ENCODE measurements at places on chromosomes 7 and 10.

GRCh38 chr10:33719005-33719703, 384.7 kb upstream of the NRP1 start:
- no peak for DNase-seq

GRCh38 chr7:16447876-16448275, 17.7 kb downstream of the SOSTDC1 start:
- no peak for DNase-seq

DNA sequence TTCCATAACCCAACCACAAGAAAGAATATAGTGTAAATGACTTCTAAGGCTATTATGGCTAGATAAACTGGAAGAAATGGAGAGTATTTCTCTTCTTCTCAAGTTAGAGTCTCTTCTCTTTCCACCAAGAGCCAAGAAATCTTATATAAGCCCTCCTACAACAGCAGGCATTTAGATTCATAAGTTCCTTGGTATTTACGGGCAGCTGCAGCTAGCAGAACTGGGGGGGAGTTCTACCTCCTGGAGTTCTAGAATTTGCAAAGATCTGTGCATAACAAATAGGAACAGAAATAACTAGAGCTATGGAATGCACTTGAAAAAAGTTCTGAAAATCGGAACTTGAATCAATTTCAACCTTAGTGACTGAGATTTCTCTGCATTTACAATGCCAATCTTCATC, 715.2 kb upstream of the GRM3 start:
- DNase-seq, result no peak

DNA sequence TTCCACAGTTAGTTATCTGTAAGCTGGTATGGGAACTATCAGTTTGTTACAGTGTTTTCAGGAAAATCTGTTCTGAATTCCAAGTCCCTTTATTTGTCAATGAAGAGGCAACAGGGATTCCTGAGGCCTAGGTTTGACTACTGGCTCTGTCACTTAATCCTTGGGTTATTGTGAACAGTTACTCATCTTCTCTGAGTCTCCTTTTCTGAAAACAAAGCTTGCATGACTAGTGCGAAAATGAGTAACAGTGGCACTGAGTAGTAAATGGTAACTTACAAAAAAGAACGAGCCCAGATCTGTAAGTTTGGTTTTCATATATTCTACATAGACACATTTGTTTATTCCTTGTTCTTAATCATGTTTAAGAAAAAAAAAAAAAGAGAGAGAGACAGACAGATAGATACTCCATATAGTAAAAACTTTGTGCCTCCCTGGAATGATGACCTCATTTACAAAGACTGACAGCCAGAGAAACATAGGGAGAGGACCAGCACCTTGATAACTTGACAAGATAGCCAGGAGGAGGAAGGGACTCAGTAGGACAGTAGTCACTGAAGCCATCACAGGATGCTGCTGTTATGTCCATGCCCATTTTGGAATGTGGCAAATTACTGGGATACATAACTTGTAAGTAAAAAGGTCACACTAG, 1.9 kb downstream of the MRPS33 start:
- DNase-seq, result no peak

- no peak for DNase-seq
These were observed 220.4 kb downstream of the DOCK4 start for GRCh38 chr7:111985798-111986197.

GRCh38 chr7:146486519-146486918, 369.9 kb downstream of the CNTNAP2 start:
- no peak for DNase-seq

DNA sequence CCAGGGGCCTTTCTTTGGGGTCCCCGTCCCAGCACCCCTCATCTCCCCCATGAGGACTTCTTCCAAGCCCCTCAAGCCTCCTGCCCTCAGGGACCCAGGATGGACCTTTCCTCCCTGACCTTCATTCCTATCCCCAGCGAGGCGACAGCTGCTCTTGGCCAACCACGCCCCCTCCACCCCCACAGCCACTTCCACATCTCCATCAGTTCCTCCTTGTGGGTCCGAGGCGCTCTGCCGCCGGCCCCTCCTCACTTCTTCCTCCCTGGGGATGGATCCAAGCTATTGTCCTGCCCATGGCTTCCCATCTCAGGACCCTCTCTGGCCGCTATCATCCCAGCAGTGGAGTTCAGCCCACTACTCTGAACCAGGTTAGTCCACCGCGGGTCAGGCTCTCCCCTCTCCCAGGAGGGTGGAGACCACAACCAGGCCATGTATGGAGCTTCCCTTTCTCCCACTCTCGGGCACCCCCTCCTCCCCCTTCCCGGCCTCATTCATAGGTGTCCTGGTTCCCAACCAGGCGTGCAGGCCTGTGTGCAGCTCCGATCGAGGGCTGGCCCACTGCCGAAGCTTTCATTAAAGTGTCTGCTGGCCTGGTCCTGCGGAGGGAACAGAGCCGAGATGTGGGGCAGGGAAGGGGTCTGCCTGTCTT, 1.7 kb upstream of the SH2B2 start:
- DNase-seq, result no peak

GRCh38 chr7:20793248-20793647, 6.6 kb upstream of the SP8 start:
- no peak for DNase-seq

DNA sequence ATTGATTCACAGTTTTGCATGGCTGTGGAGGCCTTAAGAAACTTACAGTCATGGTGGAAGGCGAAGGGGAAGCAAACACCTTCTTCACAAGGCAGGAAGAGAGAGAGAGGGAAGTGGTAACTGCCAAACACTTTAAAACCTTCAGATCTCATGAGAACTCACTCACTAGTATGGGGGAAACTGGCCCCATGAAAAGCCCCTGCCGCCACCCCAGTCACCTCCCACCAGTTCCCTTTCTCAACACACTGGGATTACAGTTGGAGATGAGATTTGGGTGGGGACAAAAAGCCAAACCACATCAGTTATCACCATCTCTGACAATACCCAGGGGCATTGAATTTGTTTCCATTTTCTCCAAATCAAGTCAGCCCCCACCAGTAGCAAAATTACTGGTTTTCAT, 740.4 kb downstream of the GATA3 start:
- DNase-seq, result peak; percentile 2

DNA sequence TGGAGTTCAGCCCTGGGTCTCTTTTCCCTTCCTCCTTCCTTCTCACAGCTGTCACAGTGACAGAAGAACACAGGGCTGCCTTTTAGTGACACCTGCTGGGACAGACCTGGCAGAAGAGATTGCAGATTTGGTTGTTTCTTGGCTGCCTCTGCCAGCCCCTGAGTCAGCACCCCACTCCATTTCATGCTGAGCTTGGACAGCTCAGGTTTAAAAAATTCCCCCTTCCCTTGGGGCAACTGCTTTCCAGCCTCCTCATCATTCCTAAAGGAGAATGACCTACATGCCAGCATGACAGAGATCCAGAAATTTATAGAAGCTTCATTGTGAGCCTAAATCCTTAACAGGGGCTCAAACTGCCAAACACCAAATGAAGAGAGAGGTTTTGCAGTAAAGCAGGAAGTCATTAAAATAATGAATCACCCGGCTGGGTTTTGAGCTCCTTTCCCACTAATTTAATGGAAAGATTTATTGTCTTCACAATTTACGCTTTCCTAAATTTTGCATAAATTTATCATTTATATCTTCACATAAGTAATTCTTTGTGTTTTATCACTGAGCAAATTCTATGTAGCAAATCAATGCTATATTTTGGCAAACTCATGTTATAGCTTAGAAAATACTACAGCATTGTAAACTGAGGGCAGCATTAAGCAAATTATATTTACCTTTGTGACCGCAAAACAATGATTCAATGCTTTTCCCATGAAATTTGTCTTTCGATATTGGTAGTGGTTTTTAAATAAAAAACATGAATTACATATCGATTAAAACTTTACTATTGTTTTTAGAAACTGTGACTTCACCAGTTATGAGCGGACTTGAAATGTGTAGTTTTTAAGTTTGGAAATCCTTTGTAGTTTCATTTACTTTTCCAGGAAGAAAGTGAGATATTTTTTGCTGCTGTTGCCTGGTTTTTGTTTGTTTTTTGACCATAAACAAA, 399.5 kb upstream of the ANKRD30A start:
- no peak for DNase-seq

- DNase-seq, result no peak
These were observed 15.7 kb upstream of the SGCE start for GRCh38 chr7:94671444-94672235.

GRCh38 chr7:141431711-141432110, 119.5 kb upstream of the AGK start:
- DNase-seq, result no peak

- DNase-seq, result no peak
These were observed 359.5 kb upstream of the MGMT start for GRCh38 chr10:129107525-129107924.

DNA sequence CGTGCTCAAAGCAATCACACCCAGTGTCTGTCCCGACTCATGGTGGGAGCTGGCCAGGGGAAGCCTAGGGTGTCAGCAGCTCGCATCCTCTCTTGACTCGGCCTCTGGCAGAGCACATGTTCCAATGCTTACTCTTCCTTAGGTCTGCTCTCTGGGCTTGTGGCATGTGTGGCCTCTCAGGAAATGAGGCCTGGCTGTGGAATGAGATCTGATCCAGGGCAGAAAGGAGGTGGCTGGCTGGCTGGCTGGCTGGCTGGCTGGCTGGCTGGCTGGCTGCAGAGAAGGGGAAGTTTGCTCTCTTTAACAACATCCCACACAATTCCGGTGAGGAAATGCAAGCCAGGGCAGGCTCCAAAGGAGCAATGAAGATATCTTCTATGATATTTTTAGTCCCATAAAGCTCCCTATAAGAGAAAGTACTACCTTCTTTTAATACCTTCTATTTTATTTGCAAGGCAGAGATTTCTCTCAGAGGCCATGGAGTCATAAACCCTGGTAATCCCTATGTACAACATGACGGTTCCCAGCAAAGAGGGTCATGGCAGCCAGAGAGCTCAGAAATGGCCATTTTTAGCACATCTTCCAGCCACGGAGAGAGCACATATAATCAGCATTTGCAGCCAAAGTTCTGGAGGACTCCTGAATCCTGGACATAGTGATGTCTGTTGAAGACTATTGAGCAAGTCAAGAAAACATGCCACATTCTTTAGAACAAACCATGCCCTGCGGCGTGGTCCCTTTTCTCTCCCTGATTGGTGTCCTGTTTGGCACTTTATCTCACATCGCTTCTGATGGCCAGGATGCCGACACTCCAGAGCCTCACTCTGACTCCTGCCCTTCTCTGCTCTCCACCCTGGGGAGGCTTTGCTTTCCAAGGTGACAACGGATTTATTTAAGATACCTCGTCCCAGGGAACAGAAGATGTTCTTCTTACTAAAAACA, 153.7 kb downstream of the FANK1 start:
- no peak for DNase-seq

GRCh38 chr10:29974773-29975172, 84.6 kb downstream of the JCAD start:
- DNase-seq, result no peak

DNA sequence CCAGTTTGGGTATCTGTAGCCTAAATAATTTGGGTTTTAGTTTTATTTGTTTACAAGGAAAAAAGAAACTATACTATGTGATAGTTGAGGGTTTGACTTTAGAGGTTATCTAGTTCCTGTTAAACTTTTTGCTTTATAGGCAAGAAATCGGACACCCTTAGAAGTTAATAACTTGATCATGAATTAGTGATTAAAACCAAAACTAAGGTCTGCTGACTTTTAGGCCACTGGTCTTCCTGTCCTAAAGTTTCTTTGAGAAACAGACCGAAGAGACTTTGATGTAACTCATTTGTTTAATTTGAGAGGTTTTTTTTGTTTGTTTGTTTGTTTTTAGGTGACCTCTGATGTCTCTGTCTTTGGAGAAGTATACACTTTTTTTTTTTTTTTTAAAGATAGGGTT, 59.7 kb downstream of the PHTF2 start:
- DNase-seq, result no peak

- no peak for DNase-seq
These were observed 528.8 kb downstream of the DNAJB6 start for GRCh38 chr7:157865351-157866165.

DNA sequence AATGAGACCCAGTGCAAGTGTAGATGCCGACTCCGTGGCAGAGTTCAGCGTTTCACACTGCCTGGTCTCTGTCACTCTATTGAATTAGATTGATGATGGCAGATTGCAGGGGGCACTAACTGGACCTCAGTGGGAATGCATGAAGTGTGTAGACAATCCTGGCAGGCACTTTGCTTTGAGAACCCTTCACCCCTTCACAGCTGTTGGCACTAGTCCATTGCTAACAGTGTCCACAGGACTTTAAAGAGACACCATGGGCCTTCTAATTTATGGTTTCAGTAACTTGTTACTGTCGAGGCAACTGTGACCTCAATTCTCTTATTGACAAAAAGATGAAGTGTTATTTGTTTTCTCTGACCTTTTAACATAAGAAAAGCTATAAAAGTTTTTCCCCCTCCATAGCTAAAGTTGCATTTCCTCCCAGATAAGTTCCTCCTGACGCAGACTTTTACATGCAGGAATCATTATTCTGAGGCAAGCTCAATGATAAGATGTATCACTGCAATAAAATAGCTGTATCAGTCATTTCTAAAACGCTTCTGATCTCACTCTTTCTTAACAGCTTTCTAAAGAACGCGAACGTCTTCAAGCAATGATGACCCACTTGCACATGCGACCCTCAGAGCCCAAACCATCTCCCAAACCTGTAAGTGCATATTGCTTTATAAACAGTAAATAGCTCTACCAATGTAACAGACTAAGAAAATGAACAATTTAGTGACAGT, 238.9 kb downstream of the FOXP2 start:
- no peak for DNase-seq

DNA sequence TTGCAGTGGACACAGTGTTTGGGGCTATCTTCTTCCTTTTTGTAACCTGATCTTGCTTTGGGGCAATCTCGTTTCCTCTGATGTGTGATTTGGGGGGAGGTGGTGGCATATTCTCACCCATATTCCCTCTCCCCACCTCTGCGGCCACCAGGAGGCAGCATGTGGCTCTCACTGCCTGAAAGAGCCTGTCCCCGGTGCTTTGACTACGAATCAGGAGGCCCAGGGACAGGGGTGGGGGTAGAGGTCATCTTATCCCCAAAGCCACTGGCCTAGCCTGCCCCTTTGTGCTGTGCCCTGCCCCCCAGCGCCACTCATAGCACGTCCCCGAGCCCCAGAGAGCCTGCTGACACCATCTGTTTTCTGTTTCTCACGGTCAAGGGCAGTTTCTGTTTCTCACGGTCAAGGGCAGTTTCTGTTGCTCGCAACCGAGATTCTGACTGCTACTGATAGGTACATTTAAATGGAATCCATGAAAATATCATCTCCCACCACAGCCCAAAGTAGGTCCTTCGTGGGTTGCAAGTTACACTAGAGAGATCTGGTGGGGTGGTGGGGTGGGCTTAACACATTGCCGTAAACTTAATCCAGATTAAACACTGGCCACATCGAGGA, 28.2 kb downstream of the PHYH start:
- peak; percentile 30 for DNase-seq

GRCh38 chr10:48604991-48605508, at the start of gene ARHGAP22:
TSS of gene ARHGAP22 (minus strand) at chr10:48605073. CDS start at chr10:48604796, 277 bp downstream.
- no peak for DNase-seq

DNA sequence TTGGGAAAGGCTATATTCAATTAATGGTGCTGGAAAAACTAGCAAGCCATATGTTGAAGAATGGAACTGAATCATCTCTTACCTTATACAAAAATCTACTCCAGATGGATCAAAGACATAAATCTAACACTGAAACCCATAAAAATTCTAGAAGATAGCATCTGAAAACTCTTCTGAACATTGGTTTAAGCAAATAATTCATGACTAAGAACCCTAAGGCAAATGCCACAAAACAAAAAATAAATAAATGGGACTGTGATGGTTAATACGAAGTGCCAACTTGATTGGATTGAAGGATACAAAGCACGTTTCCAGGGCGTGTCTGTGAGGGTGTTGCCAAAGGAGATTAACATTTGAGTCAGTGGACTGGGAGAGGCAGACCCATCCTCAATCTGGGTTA, 1130.0 kb downstream of the DNAJB9 start:
- no peak for DNase-seq
